ENCODE measurements at places on chromosomes 5 and 9.

- DNase-seq: no peak
Observed at GRCh38 chr9:79955300-79955699, 383.5 kb downstream of the TLE4 start.

DNA sequence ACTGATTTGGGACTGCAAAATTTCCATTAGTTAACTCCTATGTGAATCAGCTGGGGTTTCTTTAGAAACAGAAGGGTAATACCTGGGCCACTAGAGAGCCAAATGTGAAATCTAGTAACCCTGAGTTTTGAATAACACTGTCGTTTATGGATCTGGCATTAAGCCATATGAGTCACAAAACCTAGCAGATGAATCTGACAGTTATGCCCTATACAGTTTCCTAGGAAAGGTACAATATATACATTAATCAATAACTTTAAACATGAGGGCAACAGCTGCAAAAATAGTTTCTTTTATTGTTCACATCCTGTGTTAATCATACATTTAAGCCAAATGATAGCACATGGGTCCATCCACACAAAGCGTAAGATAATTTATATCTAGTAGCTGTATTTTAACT, 56.9 kb downstream of the PAM start:
- DNase-seq: no peak

DNA sequence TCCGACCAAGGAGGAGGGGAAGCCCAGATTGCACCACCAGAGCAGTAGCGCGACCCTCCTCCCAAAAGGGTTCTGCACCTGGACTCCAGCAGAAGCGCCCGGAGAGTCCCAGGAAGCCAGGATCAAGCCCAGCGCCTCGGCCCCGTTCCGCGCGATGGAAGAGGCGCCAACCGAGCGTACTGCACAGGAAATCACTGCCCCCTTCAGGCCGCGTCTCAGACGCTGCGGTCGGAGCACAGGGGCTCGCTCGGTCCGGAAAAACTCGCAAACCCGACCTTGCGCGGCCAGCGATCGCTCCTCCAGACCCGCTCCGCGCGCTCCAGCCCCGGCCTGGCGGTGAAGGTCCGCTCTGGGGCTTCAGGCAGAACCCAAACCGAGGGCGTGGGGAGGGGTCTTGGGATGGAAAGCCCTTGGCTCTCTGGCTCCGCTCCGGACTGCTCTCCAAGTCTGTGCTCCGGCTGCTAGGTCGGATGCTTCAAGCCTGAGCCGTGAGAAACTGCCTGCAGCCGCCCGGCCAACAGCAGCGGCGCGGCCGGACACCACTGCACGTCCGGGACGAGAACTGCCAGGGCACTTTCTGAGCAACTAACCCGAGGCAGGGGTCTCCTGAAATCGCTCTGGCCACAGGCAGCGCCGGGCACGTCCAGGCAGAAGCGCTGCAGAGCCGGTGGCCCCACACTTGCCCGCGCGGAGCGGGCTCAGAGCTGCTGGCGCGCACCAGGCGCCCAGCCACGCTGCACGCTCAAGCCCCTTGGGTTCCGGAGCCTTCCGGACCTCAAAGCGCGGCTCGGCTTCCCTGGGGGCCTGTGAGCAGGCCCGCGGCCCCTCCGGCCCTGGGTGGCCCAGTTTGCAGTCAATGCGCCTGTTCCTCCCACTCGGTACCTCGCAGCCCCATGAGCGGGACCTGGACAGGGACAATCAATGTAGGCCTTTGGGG, 1.3 kb downstream of the GABBR2 start:
- no peak for DNase-seq

DNA sequence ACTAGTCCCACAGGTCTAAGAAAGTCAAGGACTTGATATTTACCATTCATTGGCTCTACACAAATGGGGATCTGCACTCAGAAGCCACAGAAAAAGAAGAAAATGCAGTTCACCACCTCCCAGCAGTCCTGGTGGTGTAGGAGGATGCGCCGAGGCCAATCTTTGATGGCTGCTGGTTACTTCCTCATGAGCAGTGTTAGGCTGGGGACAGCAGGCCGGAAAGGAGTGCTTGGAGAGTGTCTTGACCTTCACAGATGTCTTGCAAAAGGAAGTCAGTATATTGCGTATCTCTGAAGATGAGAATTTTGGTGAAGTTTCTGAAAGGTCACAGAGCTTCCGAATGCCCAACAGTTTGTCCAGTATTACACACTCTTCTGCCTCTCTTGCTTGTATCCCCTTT, 597.0 kb downstream of the EBF1 start:
- DNase-seq: no peak

DNA sequence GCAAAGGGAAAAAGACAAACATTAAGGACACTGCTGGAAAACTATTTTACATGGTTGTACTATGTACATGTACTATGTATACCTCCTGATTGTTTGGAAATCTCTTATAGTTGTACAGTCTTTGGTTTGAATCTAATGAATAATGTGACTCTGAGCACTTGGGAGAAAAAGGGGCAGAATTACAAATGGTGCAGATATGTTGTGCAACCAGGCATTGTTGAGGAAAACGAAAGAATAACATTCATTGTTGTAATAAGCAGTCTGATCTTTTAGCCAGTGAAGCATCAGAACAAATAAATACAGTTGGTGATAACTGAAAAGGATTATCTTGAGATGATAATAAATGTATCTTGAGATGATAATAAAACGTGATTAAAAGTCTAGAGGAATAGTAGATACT, 87.2 kb downstream of the CSNK1G3 start:
- DNase-seq: no peak

DNA sequence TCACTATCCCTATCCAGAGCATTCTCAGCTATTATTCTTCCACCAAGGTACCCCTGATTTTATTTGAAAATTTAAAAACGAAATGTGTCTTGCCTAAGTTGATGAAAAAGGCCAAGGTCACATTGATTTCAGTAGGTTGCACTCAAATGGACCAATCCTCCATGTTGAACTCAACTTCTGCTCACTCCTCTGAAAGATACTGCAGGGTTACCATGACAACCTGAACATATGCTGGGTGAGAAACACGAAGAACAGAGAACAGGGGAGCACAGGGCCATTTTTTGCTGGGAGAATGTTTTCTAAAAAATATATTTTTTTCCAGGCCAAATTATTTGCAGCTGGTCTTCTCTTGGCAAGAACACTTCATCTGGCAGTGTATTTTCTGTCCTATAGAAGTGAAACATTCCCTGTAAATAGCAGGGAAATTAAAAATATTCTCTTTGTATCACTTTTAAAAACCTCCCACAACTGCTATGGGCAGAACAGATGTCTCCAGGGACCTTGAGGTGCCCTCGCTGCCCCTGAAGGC, 215.9 kb downstream of the NXNL2 start:
- DNase-seq: no peak

- DNase-seq: no peak
Observed at GRCh38 chr9:87653941-87654340, 72.0 kb upstream of the CTSL start.

DNA sequence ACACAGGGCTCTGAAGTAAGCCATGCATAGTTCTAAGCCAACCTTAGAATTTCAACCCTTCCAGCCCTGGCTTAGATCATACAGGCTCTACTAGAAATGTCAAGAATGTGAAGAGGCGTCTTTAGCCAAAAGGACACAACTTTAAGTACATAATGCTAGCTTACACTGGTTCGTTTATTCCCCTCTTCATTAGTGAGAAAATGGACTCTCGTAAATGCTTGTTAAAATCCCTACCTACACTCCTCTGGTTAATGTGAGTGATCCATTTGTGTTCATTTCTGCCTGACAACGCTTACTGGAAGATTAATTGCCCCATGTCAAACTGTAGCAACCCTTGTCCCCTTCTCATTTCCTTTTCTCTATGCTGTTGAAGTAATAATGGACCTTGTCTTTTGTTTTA, 149.3 kb upstream of the POU5F2 start:
- DNase-seq: no peak

DNA sequence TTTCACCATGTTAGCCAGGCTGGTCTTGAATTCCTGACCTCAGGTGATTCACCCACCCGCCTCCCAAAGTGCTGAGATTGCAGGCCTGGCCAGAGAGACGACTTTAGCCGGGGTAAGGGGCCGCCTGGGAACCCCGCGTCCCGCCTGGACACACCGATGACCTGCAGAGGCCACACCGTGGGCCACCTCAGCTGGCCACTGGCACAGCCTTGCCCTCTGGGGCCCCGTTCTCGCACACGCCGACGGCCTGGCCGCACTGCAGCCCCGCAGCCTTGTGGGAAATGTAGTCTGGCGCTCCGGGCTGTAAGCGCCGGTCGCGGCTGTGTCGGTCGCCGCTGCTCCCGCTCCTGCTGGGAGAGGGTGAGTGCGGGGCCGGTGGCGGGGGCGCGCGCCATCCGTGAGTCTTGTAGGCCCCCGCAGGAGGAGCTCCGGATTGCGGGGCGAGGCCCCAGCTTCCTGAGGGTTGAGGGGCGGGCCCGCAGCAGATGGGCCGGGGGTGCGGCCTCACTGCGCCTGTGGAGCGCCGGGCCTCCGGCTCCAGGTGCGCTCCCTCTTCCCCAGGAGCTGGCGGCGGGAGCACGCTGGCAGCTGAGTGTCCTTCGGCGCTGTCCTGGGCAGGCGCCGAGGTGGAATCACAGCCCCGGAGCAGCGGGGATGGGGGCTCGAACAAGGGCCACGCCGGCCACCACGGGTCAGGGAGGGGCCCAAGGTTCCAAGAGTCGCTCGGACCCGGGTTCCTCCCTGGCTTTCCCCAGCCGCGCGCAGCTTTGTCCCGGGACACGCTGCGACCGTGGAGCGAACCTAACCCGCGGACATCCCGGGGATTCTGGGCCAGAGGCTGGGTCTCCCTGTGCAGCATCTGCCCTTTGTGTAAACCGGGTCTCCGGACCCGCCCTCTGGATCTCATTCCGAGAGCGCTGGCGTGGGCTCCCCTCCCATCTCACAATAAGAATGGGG, at the start of gene ZFP2:
Gene ZFP2 (plus strand): TSS at position 299 of the 957 bp plus-strand sequence. CDS start 35,401 bp downstream, outside the sequence.
- no peak for DNase-seq

DNA sequence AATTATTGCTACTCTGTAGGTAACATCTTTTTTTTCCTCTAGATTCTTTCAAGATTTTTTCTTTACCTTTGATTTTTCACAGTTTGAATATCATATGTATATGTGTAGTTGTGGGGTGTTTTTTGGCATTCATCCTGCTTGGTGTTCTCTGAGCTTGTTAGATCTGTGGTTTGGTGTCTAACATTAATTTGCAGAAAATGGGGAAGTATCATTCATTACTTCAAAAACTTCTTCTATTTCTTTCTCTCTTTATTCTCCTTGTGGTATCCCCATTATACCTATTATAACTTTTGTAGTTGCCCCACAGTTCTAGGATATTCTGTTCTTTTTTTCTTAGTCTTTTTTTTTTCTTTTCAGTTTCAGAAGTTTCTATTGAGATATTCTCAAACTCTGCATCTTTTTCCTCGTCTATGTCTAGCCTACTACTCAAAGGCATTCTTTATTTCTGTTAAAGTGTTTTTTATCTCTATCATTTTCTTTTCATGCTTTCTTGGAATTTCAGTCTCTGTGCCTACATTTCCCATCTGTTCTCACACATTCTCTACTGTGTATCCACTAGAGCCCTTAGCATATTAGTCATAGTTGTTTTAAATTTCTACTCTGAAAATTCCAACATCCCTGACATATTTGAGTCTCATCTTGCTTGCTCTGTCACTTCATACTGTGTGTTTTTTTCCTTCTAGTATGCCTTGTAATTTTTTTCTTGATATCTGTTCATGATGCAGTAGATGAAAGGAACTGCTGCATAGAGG, 60.1 kb upstream of the GNA14 start:
- no peak for DNase-seq

- DNase-seq: no peak
Observed at GRCh38 chr5:95835682-95836385, 13.3 kb upstream of the GLRX start.

DNA sequence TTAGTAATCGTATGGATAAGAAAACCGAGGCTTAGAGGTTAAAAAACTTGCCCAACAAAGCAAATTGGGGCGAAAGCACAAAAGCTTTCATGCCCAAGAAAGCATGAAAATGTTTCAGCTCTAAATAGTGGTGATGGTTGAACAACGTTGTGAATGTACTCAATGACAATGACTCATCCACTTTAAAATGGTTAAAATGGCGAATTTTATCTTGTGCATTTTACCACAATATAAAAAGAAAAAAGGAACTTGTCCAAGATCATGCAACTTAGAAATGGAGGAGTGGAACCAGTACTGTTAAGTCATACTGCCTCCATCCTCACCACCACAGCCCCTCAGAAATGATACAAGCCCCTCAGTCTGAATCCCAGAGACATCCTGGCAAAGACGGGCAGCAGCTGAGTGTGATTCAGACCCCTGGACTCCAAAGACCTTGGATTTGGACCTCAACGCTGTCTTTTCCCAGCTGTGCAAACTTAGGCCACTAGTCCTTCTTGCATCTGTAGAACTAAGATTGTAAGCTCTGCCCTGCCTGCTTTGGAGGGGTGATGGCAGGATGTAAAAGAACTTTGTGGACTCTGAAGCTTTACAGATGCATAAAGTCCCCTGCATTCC, 158.4 kb downstream of the GABBR2 start:
- no peak for DNase-seq

DNA sequence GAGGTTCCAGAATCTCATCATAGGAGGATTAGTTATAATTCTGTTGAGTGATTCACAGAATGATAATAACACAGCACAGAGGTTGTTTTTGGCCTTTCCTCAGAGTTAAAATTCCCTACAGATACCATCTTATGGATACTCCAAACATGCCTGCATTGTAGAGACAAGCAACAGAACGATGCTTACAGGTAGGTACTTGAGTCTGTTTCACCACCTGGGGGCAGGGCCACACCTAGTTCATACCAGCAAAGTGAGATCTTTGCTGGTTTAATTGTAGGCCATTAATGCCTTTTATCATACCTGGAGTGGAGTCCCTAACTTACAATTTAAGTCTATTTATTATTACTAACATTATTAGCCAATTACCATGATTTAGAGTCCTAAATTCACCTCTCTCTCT, 416.5 kb upstream of the TLE4 start:
- no peak for DNase-seq

DNA sequence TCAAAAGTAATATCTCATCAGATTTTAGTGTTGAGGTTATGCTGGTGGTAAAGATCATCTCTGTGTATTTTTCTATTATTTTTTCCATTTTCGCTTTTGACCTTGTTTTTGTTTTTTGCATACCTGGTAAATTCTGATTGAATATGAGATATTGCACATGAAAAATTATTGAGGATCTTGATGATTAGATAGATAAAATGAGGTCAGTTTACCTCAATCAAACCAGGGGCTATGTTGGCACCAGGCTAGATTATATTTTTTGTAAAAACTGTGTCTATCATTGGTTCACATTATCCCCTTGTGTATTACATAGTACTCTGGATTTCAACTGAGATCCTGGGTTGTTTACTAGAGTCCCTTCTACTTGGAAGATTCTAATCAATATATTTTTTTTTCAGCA, 774.9 kb upstream of the ZNF608 start:
- DNase-seq: no peak

GRCh38 chr5:107774316-107774715, 103.6 kb upstream of the EFNA5 start:
- no peak for DNase-seq

- no peak for DNase-seq
Observed at GRCh38 chr5:154000703-154001102, 38.0 kb downstream of the FAM114A2 start.
